ENCODE measurements at places on chromosomes 12 and 14.

GRCh38 chr12:132623072-132623869, 4.7 kb downstream of the P2RX2 start:
- DNase-seq: no peak

DNA sequence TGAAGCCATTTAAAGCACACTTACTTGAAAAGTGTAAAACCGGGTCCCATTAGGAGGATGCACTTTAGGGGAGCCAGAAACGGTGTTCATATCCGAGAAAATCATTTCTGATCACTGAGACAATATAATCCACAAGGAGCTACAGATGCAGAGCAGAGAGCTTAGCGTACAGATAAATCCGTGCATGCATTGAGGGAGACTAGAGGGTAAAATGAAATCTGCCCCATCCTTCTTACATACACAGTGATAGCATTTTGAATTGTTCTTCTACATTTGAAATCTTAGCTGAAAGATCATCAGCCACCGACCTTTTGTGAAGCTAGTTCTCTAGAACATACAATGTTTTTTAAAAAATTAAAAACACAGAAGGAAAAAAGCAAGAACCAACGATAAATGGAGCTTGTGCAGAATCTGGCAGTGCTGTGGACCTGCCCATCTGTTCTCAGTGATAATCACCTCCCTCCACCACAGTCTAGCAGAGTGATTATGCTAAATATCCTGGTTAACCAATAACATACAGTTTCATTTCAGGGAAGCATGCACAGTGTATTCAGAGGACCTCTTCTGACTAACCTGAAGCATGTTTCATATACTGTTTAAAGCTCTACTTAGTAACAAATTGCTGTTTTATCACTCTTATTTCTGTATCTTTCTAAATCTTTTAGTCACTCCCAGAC, 161.1 kb downstream of the PPFIA2 start:
- no peak for DNase-seq

DNA sequence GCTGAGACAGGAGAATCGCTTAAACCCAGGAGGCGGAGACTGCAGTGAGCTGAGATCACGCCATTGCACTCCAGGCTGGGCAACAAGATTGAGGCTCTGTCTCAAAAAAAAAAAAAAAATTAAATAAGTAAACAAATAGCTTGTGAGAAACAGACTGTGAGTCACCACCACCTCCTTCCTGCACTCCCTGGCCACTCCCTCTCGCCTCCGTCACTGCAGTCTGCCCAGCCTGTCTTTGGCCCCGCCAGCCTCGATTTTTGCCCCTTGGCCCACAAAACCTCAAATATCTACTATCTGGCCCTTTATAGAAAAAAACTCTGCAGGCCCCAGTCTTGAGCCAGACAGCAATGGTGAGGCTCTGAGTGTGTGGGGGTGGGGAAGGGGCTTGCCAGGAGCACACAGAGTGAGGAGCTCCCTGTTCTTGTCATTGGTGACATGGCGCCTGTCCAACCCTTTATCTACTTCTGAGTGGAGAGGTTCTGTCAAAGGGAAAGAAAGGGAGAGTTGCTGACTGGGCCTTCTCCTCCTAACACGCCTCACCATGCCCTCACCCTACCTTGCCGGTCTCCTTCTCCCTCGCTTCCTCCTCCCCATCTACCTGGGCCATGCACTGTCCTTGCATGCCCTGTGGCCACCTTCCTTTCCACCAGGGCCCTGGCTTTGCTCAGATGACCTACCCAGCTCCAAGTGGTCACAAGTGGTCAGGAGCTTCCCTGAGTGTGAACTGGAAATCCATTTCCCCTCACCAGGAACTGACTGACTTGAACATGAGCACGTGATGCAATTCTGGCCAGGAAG, 22.1 kb downstream of the LGMN start:
- peak; percentile 92 for DNase-seq

DNA sequence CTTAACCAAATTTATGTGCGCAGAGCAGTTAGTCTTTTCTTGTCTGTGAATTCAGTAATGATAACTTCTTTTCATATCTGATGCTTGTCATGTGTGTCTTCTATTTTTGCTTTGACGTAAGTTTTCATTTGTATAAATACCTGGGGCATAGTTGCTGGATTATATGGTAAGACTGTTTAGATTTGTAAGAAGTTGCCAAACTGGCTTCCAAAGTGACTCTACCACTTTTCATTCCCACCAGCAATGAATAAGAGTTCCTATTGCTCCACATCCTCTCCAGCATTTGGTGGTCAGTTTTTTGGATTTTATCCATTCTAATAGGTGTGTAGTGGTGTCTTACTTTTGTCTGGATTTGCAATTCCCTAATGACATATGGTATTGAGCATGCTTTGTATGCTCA, 8.9 kb downstream of the ZNF268 start:
- no peak for DNase-seq

DNA sequence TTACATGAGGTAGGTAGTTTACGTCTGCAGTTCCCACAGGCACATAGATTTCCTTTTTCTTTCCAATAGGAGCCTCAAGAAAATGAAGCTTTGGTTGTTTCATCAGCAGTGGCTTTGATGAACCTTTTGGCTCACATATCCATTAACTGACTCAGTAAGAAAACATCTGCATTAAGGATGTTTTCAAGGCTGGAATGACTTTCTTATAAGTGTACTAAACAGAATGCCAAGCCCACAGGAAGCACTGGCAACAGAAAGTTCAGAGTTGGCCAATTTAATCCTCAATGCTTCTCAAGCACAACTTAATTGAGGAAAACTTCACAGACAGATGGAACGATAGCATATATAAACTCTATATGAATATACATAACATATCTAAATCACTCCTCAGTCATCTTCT, 63.5 kb downstream of the ST8SIA1 start:
- no peak for DNase-seq

DNA sequence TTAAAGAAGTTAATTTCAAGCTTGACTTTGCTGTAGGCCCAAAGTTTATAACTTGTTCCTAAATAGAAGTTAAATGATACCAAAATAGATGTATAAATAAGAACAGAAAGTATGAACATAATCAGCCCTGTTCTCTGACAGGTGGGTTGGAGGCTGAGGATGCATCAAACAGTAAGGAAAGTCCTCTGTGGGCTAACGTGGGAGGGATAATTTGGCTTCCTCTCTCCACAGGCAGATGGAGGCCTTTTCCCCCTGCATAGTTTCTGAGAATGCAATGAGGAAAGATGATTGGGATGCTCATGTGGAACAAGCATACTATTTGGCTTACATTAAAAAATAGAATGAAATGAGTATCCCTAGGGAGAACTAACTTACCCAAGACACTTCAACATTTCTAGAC, 56.5 kb downstream of the GARIN6 start:
- no peak for DNase-seq

GRCh38 chr12:110403976-110404682, 621 bp upstream of the ANAPC7 start:
- DNase-seq: peak; percentile 87

DNA sequence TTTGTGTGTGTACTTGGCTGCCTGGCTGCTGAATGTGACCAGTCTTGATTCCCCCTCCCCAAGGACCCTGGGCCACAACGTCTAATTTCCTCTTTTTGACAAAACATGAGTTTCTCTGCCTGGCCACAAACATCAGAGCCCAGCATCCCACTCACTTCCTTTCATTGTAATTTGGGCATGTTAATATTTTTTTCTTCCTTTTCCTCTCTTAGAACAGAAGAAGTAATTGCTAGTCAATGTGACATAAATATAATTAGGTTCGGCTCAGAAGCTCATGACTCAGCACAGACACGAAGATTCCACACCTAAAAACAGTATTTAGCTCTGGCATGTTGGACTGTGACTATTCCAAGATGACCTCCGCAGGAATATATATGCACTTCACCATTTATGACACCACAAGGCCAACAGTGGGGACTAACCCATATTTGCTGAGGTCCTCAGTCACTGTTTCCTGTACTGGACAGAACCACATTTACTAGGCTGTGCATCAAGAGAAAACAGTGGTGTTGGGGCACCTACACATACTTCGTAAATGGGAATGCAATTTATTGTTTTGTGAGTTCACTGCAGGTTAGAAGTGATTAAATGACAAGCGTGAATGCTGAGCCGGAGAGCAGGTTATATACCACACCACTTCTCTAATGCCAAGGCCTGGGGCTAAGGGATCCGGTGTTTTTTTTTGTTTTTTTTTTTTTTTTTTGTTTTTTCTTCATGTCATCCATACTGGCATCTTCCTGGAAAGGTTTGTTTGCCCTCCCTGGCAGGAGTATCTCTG, 4.2 kb downstream of the GSG1 start:
- no peak for DNase-seq

GRCh38 chr12:97716356-97716755, 253.8 kb downstream of the RMST start:
- no peak for DNase-seq

- no peak for DNase-seq
Observed at GRCh38 chr14:95659990-95660385, 26.2 kb upstream of the TCL1B start.

- no peak for DNase-seq
Observed at GRCh38 chr14:77303417-77304156, 17.1 kb downstream of the POMT2 start.

DNA sequence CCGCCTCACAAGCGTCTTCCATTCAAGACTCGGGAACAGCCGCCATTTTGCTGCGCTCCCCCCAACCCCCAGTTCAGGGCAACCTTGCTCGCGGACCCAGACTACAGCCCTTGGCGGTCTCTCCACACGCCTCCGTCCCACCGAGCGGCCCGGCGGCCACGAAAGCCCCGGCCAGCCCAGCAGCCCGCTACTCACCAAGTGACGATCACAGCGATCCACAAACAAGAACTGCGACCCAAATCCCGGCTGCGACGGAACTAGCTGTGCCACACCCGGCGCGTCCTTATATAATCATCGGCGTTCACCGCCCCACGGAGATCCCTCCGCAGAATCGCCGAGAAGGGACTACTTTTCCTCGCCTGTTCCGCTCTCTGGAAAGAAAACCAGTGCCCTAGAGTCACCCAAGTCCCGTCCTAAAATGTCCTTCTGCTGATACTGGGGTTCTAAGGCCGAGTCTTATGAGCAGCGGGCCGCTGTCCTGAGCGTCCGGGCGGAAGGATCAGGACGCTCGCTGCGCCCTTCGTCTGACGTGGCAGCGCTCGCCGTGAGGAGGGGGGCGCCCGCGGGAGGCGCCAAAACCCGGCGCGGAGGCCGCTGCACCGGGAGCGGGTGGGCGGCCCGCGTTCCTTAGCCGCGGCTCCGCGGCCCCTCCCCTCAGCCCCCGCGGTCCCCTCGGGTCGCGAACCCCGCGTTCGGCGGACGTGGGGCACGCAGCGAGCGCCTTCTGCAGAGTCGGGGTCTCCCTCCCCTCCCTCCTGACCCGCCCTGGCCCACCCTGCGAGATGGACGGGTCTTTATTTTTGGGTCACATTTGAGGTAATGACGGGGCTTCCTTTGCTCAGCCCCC, at the start of gene UBC:
Gene UBC (minus strand): TSS at position 259 of the 847 bp plus-strand sequence. CDS start 879 bp downstream, outside the sequence.
- peak; percentile 93 for DNase-seq

DNA sequence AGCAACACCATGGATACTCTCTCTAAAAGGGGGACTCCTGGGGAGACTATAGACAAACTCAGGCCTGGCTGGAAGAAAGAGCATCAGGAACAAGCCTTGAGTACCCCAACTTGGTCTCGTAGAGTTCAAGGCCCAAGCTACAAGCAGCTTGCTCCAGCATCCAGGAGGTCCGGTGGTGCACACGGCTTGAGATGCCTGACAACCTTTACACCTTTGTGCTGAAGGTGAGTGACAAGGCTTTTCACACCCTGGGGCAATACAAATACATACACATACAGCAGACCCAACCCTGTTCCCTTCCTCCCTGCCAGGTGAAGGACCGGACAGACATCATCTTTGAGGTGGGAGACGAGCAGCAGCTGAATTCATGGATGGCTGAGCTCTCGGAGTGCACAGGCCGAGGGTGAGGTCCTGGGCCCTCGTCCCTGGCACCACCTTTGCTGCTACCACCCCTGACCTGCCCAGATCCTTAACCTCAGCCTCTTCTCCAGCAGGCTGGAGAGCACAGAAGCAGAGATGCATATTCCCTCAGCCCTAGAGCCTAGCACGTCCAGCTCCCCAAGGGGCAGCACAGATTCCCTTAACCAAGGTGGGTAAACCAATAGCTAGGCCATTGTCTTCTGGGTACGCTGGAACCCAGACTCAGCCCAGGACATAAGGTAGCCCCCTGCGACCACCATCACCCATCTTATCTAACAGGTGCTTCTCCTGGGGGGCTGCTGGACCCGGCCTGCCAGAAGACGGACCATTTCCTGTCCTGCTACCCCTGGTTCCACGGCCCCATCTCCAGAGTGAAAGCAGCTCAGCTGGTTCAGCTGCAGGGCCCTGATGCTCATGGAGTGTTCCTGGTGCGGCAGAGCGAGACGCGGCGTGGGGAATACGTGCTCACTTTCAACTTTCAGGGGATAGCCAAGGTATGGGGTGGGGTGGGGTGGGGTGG, 41.2 kb downstream of the SH2B3 start:
- DNase-seq: no peak

GRCh38 chr12:40325349-40325960, 100.7 kb downstream of the LRRK2 start:
- no peak for DNase-seq

- DNase-seq: peak; percentile 46
Observed at GRCh38 chr14:20623798-20624197, 17.7 kb downstream of the OR6S1 start.

GRCh38 chr14:88802596-88802995, 9.8 kb upstream of the EML5 start:
- no peak for DNase-seq

DNA sequence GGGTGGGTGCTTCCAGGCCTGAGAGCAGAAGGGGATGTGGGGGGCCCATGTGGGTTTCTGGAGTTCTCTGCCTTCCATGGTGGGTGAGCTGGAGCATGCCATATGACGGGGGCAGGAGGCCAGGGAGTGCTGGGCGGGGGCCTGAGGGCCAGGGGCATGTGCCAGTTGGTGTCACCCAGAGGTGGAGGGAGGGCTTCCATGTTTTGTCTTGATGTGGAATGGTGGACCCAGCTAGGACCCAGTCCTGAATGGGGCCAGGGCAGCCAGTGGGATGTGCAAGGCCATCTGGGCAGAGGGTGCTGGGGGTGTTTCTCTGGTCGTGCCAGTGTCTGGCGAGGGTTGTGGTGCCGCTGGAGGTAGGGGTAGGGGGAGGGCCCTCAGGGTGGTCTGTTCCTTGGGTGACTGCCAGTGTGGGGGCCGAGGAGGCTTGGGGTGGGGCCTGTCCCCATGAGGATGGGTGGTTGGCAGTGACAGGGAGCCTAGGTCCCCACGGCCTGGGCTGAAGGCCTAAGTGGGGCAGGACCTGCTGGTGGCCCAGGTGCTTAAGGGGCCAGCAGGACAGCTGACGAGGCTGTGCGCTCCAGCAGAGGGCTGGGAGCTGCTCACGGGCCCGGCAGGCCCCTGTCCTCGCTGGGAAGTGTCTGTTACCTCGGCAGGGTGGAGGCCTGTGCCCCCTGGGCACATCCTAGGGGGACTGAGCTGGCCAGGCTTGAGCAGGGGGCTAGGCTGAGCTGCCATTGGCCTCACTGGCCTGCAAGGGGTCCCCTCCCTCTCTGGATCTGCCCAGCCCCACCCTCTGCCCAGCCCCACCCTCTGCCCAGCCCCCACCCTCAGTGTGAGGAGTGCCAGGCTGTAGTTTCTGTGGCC, 26.8 kb downstream of the CEP170B start:
- DNase-seq: peak; percentile 61

- DNase-seq: no peak
Observed at GRCh38 chr14:52895000-52895399, 55.9 kb downstream of the FERMT2 start.

- DNase-seq: no peak
Observed at GRCh38 chr12:45183246-45183645, 32.6 kb upstream of the ANO6 start.

- no peak for DNase-seq
Observed at GRCh38 chr14:106269029-106269428, 742.6 kb downstream of the TMEM121 start.

GRCh38 chr12:108881953-108882352, 2.1 kb downstream of the DAO start:
- DNase-seq: no peak

- DNase-seq: peak; percentile 81
Observed at GRCh38 chr12:131860472-131861260, 32.5 kb downstream of the MMP17 start.

Measured in upper lobe of right lung (tissue), 1 donor.